ENCODE measurements at places on chromosomes 16 and 17.
A peak's percentile ranks its signal among the peaks of the same experiment; 100 is the strongest.

DNA sequence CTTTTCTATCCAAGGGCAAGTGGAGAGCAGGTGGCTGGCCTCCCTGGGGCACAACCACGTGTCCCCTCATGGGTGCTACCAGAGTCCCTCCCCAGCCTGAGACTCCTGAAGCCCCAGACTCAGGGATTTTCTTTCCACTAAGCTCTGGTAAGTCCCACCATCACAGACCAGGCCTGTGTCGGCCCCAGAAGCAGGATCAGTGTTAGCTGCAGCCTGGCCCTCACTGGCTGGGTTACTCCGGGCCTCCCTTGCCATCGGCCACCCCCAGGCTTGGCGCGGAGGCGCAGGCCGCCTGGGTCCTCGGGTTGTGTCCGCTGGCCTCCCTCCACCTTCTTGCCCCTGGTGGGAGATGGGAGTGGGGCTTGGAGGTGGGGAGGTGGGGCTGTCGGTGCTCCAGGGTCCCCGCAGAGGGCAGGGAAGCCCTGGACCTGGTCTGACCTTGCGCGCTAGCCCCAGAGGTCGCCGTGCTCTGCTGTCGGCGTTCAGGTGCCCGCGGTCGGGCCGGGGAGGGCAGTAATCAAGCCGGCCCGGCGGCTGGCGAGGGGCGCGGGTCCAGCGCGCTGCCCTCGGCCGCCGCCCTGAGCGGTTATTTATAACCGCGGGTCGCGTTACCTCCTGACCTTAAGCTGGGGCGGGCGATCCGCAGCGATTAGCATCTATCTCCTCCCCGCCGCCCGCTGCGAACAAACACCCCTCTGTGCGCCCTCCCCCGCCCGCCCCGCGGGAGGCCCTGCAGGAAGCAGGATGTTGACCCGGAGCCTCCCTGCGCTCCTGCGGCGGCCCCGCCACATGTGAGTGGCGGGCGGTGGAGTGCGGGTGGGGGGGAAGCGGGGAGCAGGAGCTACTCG, 78.1 kb upstream of the TOB1 start:
- DNase-seq: peak; percentile 71

GRCh38 chr17:80190716-80191115, 20.9 kb downstream of the CARD14 start:
- DNase-seq: no peak

DNA sequence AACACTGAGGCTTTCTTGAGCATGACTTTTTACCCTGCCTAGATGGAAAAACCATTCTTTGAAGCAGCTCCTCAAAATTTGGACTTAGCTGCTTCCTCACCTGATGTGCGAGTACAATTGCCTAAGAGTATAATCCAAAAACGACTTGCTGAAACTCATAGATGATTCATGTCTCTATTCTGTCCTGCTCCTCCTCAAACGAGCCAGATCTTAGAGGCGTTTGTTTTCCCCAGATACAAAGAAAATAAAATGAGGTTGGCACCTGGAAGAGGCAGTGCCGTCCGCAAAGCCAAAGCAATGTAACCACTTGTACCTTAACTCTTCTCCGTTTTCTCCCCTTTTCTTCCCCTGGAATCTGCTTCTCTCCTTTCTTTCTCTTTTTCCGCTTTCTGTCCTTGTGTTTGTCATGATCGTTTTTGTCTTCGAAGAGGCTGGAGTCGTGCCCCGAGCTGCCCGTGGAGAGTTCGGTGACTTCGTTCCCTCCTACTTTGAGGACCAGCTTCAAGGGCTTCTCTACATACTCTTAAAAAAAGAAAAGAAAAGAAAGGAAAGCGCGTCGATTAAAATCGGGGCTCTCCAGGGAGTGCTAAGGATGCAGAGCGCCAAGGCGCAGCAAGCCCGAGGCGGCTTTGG, 895 bp downstream of the BRD7 start:
- no peak for DNase-seq

GRCh38 chr17:42034059-42034458, 14.2 kb downstream of the NKIRAS2 start:
- DNase-seq: no peak

- no peak for DNase-seq
Measured at GRCh38 chr17:21200590-21201297, 13.2 kb downstream of the TMEM11 start.

DNA sequence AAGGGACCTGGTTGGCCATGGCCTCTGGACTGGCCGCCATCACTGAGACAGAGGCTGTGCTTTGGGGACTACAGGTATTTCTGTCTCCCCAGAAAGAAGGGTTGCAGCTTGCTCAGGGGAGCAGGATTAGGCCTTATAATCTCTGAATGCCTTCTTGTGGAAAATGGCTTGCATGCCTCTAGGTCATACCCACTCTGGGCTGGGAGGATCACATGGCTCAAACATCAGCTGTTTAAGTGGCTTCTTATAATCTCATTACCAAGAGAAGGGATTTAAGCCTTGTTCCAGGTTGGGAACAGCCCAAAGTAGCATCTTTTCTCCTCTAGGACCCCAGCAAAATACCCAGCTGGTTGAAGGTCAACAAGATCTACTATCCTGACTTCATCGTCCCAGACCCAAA, 19.1 kb downstream of the LIG3 start:
- no peak for DNase-seq

DNA sequence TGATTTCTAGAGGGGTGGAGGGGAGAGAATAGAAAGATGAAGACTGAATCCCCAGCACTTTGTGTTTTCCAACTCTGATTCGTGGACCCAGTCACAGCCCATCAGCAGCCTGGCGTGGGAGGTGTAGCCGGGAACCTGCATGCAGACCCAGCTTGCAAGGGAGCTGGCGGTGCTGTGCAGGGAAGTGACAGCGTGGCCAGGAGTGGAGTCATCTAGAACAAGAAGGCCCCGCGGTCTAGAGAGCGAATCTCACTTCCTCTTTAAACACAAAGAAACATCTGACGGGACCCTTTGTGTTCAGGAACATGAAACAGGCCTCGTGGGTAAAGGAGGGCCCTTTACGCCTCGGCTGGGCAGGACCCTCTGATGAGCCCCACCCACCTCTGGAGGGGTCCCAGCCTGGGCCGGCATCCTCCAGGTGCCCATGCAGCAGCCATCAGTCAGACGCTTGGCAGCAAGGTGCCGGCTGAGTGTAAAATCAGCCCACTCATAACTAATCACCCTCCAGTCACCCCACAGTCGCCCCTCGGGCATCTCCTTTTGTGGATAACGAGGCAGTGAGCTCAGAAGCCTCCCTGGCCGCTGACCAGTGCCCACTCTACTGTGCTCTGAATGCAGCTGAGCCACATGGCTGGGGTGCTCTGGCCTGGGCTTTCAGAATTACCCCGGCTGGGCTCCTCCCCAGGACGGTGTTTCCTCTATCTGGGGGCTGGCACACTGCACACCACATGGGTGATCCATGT, 4.4 kb downstream of the SNAI3 start:
- no peak for DNase-seq

GRCh38 chr17:2090804-2091534, 36.1 kb downstream of the HIC1 start:
- DNase-seq: peak; percentile 96

DNA sequence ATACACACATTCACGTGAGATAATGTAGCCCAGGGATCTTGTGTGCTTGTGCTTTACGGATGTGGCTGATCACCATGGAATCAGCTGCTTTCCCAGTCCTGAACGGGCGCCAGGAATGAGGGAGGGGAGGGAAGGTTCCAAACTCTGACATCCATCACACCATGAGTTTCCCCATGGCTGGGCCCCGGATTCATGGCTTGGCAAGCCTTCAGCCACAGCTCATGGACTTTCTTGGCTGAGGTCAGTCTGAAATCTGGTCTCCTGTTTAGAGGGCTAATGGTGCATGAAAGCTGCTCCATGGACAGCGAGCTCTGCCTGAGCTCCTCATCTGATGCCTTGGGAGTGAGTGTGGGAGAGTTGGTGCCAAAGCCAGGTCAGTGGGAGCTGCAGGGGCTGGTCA, 767.6 kb upstream of the EEF2KMT start:
- DNase-seq: no peak

DNA sequence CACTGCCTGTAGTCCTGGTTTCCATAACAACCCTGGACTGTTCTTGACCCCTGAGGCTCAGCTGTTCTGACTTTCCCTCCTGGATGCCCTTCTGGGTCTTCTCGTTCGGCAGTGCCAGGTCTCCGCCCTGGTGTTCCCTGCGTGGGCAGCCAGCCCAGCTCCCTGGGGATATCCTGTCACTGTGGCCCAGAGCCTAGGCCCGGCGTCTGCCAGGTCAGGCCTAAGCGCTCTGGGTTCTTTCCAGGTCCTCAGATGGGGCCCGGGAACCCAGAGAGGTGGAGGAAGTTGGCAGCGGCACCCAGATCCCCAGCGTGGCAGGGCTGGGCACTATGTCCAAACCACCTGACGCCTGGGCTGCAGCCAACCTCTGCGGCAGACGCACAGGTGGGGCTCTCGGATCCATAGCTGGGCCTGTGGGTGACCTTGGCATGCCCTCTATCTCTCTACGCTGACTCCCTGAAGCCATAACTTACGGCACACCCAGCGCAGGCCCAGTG, 12.5 kb upstream of the ATP2A3 start:
- DNase-seq: no peak

DNA sequence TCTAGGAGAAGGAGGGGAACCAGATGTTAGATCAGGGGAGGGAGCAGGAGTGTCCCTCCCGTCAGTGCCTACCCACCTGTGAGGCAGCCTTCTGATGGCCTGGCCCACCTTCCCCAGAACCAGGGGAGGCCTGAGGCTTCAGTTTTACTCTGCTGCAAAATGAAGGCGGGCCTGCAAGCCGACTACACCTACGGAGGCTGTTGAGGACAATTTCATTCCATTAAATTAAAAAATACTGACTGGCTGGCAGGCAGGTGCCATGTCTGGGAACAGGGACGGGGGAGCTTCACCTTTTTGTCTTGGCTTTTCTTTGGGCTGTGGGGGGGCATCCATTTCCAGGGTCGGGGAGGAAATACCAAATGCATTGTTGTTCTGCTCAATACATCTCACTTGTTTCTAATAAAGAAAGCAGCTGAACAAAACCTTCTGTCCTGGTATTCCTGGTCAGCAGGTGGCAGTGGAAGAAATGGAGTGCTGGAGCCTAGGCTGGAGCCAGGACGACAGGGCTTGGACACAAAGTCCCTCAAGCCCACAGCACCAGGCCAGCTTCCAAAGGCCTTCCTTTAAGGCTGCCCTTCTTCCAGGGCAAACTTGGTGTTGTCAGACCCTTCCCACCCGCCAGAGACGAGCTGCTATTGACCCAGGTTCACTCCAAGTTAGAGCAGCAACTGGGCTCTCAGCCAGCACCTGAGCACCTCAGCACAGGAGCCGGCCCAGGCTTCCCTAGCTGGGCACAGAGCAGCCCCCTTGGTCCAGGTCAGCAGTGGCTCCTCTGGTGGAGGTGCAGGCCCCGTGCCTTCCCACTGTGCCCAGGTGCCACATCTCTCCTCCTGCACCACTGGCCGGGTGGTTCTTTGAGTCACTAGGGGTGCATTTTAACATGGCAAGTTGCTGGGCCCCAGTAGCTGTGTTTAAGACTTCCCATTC, 23.5 kb downstream of the PLCD3 start:
- peak; percentile 48 for DNase-seq

DNA sequence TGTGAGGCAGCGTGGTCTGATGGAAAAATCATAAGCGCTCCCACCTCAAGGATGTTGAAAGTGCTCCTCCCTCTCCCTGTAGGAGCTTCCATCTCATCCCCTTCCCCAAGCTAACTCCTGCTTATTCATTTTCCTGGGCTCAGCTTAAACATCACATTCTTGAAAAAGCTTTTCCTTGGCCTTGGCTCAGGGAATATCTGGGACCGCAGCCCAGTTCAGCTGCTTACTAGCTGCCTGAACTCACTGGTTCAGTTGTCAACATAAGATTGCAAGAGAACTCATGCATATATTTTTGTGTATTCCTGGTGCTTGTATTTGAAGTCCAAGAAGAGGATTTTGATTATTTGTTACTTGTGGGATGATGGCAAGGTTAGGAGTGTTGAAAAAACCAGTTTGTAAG, 91.5 kb downstream of the UTP18 start:
- peak; percentile 3 for DNase-seq

- no peak for DNase-seq
Measured at GRCh38 chr17:9021992-9022572, 772 bp downstream of the NTN1 start.

GRCh38 chr17:32596628-32597027, 109.8 kb downstream of the CDK5R1 start:
- DNase-seq: peak; percentile 4

- DNase-seq: no peak
Measured at GRCh38 chr17:34885076-34885475, 76.2 kb downstream of the CCT6B start.

DNA sequence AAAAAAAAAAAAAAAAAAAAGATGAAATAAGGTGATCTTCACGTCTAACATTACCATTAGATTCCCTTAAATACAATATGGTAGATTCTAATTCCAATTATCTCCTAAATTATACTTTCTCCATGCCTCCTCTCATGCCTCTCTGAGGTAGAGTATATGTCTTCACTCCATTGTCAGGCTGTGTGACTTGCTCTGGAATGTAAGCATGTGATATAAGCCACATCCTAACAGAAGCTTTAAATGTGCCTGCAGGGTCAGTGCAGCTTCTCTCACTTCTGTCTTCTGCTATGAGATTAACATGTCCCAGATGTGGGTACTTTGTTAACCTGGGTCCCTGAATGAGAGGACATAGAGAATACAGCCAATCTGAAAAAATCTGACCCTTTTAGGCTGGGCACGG, 32.6 kb downstream of the MED13 start:
- no peak for DNase-seq

GRCh38 chr16:27445502-27446175, 43.7 kb downstream of the IL21R start:
- DNase-seq: no peak

DNA sequence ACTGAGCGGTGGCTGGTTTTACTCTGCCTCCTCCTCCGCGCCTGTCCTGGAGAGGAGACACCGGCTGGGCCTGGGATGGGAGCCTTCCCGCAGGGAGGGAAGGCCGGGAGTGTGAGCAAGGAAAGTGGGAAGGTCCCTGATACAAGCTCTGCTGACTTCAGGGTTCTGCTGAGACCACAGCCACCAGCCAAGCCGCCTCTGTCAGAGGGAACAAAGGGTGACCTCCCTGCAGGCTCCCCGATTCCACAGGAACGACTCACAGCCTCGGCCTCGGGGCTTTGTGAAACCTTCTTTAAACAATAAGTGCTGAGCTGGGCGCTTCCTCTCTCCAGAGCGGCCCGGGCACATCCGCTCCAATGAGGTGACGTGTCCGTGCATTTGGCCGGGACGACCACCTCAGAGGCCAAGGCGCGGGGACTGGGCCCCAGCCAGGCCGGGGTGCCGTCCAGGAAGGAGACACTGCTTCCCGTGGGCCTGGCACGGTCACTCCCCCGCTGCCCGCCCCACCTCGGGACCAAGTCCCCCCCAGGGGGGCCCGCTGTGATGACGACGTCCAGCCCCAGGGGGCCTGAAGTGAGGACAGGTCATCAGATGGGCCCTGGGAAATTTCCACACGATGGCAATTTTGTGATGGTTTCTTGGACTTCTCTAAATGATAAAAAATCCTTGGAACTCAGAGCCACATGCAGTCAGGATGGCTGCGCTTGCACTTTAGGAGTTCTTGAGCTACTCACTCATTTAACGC, 11.8 kb upstream of the CIBAR2 start:
- DNase-seq: peak; percentile 95

Measured in foreskin fibroblast (primary cell).